Cerebellum (tissue), 4 donors: ENCODE measurements at places on chromosomes 12 and 14.

DNA sequence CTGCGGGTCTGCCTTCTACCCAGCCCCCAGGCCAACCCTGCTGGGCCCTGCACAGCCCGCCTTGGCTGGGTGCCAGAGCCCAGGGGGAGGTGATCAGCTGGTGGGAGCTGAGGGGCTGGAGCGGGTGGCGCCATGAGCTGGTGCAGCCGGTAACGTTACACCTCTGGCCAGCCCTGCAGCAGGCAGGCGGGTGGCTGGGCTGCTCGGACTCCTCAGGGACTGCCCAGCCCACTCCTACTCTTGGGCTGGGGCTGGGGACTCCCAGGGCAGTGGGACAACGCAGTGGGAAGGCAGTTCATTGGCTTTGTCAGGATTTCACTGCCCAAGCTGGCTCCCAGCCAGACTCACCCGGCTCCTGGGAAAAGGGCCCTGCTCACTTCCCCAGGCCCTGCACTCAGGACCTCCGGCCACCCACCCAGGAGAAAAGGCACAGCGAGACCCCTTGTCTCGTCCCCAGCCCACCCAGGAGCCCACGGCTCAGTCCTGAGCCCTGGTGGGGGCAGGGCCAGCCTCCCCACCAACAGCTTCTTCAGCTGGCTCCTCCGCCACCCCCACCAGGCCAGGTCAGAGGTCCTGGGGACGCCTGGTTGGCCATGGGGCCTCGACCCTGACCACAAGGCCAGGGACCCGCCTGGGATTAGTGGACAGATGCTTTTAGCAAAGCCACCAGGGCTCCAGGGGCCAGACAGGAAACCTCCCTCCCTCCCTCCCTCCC, 1.0 kb downstream of the PGF start:
- DNase-seq = no peak

DNA sequence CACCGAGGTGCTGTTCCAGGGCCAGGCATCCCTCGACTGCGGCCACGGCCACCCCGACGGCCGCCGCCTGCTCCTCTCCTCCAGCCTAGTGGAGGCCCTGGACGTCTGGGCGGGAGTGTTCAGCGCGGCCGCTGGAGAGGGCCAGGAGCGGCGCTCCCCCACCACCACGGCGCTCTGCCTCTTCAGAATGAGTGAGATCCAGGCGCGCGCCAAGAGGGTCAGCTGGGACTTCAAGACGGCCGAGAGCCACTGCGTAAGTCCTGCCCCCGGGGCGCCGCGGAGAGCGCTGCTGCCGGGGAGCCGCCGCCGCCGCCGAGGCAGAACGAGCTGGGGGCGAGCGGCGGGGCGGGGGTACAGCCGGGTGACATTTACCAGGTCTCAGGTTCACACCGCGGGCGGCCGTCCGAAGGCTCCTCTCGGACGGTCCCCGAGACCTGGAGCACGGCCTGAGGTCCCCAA, 1.4 kb downstream of the PLXNC1 start:
- DNase-seq = peak; percentile 41

GRCh38 chr12:130975116-130975515, 21.4 kb downstream of the ADGRD1 start:
- DNase-seq = no peak

- DNase-seq = no peak
Measured at GRCh38 chr12:70719672-70720420, 82.6 kb upstream of the PTPRB start.

DNA sequence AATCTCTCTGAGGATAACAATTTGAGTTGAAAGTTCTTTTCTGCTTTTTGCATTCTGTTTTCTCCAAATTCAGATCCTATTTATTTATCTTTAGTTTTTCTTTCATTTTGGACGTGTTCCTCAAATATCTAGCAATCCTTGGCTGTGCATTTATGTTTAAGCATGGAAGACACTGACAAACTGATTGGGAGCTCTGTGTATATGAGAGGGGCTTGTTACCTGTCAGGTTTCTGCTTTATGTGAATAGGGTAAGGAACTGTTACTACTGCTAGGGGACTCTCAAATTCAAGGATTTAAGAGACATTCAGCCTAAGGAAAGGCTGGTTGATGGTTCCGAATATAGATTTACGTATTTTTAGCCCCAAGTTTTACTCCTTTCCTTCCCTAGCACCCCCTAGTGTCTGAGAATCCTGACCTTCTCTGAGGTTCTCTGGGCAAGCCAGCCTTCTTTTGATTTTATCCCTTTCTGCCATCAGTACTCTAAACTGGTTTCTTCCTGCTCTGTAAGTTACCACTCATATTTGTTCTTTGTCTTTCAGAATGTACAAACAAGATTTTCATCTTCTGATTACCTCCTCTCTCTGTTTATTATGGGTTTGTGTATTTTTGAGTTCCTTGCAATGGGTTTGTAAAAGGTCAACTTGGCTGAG, 30.5 kb downstream of the YLPM1 start:
- no peak for DNase-seq

- DNase-seq = no peak
Measured at GRCh38 chr12:127401005-127401404, 866.0 kb upstream of the TMEM132C start.

GRCh38 chr14:56798447-56799342, 11.6 kb downstream of the OTX2 start:
- no peak for DNase-seq

- no peak for DNase-seq
Measured at GRCh38 chr14:84343656-84344055, 1186.3 kb upstream of the FLRT2 start.
